ENCODE measurements at places on chromosomes 7 and 10.

GRCh38 chr10:78173360-78174015, 139.8 kb downstream of the RPS24 start:
- no peak for DNase-seq

- DNase-seq: no peak
These were observed 23.8 kb upstream of the GLCCI1 start for GRCh38 chr7:7944619-7945282.

GRCh38 chr7:151424799-151425198, 15.0 kb upstream of the WDR86 start:
- no peak for DNase-seq

GRCh38 chr10:27713941-27714340, 31.7 kb downstream of the MKX start:
- DNase-seq: no peak

GRCh38 chr7:41872966-41873365, 170.1 kb upstream of the INHBA start:
- no peak for DNase-seq

DNA sequence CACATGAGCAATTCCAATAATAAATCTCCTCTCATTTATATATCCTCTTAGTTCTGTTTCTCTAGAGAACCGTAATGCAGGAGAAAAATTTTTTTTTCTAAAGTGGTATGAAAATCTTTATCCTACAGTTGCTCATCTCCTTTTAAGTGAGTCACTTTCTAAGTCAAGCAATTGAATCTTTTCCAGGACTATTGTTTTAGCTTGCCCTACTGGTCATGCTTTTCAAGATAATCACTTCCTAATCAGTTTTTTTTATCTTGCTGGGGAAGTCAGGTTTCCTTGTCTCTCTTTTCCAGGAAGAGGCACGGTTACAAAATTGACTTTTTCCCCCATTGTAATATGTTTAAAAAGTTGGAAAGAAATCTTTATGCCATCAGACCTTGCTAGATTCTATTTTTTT, 44.0 kb downstream of the INPP5F start:
- no peak for DNase-seq

DNA sequence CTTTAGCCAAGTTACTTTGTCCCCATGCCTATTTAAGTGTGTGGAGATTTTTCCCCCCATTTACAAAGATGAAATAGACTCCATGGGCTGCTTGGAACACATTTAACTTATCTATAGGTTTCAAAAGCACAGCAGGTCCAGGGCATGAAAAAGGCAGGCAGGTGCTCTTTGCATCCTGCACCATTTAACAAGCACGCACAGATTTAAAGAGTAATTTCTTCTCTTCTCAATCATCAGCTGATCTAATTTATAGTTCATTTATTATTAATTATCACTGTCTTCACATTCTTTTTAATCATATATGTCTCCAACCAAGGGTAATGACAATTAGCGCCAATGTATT, 156.8 kb downstream of the CACNA2D1 start:
- DNase-seq: no peak

GRCh38 chr7:4849390-4849789, 12.4 kb downstream of the PAPOLB start:
- no peak for DNase-seq

GRCh38 chr10:91210435-91210834, 10.0 kb upstream of the PCGF5 start:
- DNase-seq: no peak

- no peak for DNase-seq
These were observed 325.7 kb downstream of the PARD3 start for GRCh38 chr10:34489411-34489810.

GRCh38 chr7:51278797-51279196, 37.8 kb downstream of the COBL start:
- no peak for DNase-seq

GRCh38 chr10:96290368-96291133, 13.7 kb upstream of the DNTT start:
- no peak for DNase-seq
